ENCODE measurements at places on chromosomes 7 and 10.

DNA sequence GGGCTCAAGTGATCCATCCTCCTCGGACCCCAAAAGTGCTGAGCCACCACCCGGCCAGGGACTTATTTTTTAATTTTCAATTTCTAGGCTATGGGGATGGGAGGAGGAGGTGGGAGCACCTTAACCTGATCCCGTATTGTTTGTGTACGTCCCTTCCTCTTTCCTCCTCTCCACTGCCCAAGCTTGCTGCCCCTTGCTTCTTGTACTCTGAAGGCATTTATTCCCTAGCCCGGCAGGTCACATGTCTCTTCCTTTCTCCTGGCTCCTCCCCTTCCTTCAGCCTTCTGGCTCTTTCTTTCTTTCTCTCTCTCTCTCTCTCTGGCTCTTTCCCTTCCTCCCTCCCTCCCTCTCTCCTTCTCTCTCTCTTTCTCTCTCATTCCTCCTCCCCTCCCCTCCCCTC, 56.0 kb downstream of the COL26A1 start:
- no peak for DNase-seq

DNA sequence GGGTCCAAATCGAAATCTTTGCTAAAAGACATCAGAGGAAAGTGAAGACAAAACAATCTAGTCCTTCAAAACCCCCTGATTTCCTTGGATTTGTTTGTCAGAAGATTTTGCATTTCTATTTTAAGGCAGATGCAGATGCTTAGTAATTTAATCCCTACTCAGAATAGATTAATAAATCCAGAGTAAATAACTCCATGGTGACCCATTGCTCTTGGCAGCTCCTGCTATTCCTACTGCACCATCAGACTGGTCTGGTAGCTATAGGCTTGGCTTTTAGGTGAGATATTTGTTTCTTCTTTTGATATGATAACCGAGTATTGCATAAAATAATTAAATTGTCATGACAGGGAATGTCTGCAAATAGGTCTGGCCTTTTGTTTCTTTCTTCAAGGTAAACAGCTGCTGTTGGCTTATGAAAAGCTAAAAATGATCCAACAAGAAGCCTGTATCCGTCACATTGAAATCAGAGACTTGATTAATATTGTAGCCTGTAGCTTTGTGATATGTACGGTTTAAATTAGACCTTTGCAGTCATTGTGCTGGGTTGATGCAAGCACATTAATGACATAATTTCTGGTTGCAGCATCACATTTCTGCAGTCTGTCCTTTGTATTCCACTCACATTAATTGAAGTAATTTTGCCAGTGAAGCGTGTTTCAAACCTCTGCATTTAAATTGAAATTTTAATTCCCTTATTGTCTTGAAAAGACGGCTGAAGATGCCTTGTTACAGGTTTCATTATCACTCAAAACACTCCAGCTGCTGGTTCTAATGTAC, 40.7 kb downstream of the EXOC4 start:
- no peak for DNase-seq

DNA sequence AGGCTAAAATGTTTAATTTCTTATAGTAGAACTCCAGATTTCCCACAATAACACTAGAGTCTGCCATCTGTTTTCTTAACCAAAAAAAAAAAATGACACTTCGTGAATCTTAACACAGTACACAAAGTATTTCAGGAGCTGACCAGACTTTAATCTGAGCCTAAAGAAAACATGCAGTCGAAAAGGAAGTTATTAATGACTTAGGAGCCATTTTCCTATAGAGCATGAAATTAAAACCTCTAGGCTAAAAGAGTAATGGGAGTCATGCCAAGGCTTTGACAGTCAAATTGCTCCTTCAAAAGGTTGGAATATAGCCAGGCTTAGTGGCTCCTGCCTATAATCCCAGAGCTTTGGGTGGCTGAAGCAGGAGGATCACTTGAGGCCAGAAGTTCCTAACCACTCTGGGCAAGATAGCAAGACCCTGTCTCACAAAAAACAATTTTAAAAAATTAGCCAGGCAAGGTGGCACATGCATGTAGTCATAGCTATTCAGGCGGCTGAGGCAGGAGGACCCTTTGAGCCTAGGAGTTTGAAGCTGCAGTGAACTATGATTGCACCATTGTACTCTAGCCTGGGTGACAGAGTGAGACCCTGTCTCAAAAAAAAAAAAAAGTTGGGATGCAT, 13.6 kb downstream of the MICU1 start:
- DNase-seq, result no peak

DNA sequence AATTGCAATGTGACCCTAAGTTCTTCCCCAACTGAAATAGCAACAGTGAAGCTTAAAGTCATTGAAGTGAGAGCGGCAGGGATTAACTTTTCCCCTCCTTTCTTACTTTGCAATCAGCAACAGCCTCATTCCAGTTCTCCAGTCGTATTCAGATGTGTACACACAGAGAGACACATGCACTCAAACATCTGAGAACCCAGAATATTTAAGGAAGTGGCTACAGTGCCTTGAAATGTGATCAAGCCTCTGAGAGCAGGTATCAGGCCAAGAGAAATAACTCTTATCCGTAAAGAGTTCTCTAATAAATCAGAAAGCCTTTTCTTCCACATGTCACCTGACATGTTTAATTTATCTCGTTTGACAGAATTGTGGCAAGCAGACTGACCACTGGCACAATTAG, 388.9 kb upstream of the NPVF start:
- no peak for DNase-seq

DNA sequence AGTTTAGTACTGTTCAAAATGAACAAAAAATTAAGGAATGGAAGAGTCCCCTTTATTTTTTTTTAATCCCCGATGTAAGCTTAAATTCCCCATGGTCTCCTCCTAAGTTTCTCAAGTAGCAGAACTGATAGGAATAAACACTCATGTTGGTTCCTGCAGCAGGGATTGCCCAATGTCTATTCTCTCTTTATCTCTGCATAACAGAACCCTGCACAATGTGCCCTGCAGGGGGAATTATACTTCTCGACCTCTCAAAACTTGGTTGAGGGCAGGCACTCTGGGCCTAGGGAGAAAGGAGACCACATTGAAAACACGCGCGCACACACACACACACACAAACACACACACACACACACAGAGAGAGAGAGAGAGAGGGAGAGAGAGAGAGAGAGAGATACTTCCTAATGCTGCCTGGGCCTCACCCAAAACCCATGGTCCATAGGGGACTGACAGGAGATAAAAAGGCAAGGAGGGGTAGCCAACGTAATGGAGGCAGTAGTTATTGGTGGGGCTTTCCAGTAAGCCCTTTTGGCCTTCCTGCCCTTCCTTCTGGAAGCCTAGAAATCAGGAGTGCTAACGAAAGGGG, 22.7 kb downstream of the JAZF1 start:
- DNase-seq, result peak; percentile 83

DNA sequence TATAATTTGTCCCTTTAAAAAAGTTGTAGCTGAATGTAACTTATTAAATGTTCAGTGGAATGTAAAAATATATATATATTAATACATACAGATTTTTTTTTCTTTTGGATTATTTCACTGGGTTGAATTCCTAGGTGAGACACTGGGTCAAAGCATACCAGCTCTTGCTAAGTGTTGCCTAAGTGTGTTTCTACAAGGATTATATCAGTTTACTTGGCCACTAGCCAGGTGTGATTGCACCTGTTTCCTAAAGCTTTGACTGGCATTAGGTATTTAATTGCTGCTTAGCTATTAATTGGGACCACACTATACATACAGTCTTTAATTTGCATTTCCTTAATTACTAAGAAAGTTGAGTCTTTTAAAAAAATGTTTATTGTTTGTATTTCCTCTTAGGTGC, 5.5 kb upstream of the ELOVL3 start:
- no peak for DNase-seq

DNA sequence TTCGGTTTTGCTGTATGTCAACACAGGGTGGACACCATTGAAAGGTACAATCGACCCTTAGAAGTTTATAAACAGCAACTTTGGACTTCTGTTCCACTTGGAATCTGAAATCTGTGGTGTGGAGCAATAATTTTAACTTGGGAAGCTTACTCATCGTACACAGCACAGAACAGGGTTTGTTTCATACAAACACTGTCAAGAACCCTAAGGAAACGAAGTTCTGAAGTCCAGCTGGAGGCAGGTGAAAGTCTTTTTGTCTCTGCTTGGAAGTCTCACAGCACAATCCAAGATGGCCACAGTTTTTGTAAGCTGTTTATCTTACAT, 31.5 kb downstream of the NMT2 start:
- no peak for DNase-seq

DNA sequence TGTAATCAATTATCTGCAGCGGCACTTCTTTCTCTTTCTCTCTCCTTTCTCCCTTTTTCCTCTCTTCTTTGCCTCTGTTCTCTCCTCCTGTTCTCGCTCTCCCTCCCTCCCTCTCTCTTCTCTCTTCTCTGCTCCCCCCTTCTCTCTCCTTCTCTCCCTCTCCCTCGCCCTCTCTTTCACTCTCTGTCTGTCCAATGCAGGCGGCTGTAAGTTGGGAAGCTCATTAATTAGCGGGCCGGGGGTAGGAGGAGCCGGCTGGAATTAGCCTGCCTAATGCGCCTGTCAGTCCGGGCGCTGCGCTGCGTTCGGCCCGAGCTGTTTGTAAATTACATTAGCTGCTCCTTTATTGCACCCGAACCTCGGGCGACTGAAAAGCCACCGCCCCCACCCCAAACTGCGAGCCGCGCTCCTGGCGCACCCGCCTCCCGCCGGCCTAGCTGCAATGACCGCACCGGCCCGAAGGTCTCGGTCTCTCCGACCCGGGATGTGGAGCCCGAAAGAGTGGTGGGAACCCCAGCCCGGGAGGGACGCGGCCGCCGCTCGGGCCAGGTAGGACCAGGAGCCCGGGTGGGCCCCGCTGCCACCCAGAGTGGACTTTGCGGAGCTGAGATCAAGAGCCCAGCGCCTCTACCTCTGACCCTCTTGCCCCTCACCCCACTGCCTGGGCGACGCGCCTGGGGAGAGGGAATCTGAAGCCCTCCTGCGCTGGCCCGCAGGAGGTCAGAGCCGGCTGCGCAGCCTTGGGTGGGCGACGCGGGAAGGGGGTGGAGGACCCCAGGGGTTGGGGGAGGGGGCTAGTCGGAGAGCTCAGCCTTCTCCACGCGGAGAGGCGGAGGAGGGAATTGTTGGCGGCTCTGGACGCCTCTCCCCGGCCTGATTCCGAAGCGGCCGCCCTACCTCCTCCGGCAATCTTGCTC, at the start of gene LBX1:
Gene LBX1 (minus strand): TSS at position 198 of the 917 bp plus-strand sequence. CDS start 648 bp downstream, outside the sequence.
- no peak for DNase-seq
